ENCODE measurements at places on chromosomes 13 and 19.
A peak's percentile ranks its signal among the peaks of the same experiment; 100 is the strongest.

GRCh38 chr13:91185294-91185863, 162.1 kb upstream of the MIR17HG start:
- no peak overlapping the region for H3K4me3 ChIP-seq
- no peaks in the 10 kb centered on the region for H3K4me1 ChIP-seq
- H3K36me3 ChIP-seq, result no peaks in the 10 kb centered on the region

GRCh38 chr13:112346173-112346898, 29.8 kb upstream of the SPACA7 start:
- H3K36me3 ChIP-seq, result no peaks in the 10 kb centered on the region
- H3K27me3 ChIP-seq, result peaks cover 42% of the 10 kb centered on the region
- no peak overlapping the region for H3K27ac ChIP-seq
- no peak overlapping the region for H3K4me3 ChIP-seq

DNA sequence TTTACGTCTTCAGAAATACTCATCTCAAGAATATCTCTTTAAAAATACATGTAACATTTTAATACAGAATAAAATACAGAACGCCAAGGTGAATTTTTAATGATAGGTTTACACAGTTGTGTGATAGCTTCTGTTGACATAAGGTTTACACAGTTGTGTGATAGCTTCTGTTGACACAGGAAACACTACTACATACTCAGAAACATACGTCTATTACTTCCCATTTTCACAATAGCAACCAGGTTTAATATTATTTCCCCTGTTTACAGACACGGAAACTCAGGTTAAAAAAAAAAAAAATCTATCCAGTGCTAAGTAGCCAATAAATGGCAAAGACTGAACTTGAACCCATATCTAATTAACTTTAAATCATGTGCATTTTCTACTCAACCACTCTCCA, 571.2 kb downstream of the LIG4 start:
- DNase-seq, result no peak
- no peaks in the 10 kb centered on the region for H3K27me3 ChIP-seq
- H3K27ac ChIP-seq, result no peak overlapping the region
- H3K4me1 ChIP-seq, result no peaks in the 10 kb centered on the region
- no peaks in the 10 kb centered on the region for H3K36me3 ChIP-seq

- no peak overlapping the region for H3K27ac ChIP-seq
- no peaks in the 10 kb centered on the region for H3K27me3 ChIP-seq
- no peaks in the 10 kb centered on the region for H3K36me3 ChIP-seq
- no peak overlapping the region for H3K4me3 ChIP-seq
- peak; percentile 23 for DNase-seq
Measured at GRCh38 chr13:35723053-35723461, 246.6 kb upstream of the MAB21L1 start.

DNA sequence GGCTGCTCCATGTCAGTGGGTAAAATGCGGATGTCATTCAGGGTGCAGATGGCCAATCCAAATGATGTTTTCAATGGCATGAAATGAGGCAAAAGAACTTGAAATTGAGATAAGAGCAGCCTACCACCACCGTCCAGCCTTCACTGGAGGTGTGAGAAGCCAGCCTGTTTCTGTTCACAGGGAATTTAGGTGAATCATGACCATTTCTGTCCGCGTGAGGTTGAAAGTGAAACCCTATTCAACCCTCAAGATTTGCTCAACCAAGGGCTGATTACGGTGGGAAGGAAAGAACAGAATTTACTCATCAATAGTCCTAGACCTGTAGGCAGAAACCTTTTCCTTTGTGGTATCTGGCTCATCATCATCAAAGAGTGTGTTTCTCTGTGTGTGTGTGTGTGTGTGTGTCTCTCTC, 370.7 kb downstream of the COG6 start:
- H3K36me3 ChIP-seq, result no peaks in the 10 kb centered on the region
- no peaks in the 10 kb centered on the region for H3K27me3 ChIP-seq
- DNase-seq, result no peak
- H3K4me1 ChIP-seq, result no peaks in the 10 kb centered on the region
- H3K4me3 ChIP-seq, result no peak overlapping the region

GRCh38 chr13:35600137-35600536, 123.6 kb upstream of the MAB21L1 start:
- H3K27ac ChIP-seq, result no peak overlapping the region
- no peak overlapping the region for H3K4me3 ChIP-seq
- DNase-seq, result no peak
- H3K27me3 ChIP-seq, result no peaks in the 10 kb centered on the region

DNA sequence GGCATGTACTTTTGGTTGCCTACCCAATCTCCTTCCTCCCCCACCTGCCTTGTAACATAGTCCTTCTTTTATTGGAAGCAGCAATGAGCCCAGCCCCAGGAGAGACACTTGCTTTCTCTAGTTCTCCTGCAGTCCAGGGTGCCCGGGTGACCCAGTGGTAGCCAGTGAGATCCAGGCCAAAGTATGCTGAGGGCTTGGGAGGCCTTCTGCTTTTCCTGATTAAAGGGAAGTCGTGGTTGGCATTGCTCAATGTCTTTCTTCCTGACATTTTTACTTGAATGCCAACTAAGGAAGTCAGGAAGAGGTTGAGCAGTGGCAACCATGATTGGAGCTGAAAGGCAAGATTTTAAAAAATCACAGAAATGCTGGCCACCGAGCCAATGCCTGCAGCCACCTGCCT, 25.7 kb downstream of the CNMD start:
- no peaks in the 10 kb centered on the region for H3K36me3 ChIP-seq
- no peak overlapping the region for H3K27ac ChIP-seq
- H3K27me3 ChIP-seq, result no peaks in the 10 kb centered on the region
- no peak overlapping the region for H3K4me3 ChIP-seq
- no peak for DNase-seq

GRCh38 chr13:50911081-50911631, 1.6 kb downstream of the RNASEH2B start:
- H3K27ac ChIP-seq, result peak overlapping the region; percentile 94
- H3K4me1 ChIP-seq, result no peaks in the 10 kb centered on the region
- DNase-seq, result no peak
- H3K36me3 ChIP-seq, result no peaks in the 10 kb centered on the region
- H3K27me3 ChIP-seq, result no peaks in the 10 kb centered on the region
- H3K4me3 ChIP-seq, result peak overlapping the region; percentile 87

GRCh38 chr13:66704110-66704509, 526.0 kb downstream of the PCDH9 start:
- no peaks in the 10 kb centered on the region for H3K27me3 ChIP-seq
- no peak for DNase-seq
- H3K36me3 ChIP-seq, result no peaks in the 10 kb centered on the region
- no peaks in the 10 kb centered on the region for H3K4me1 ChIP-seq

DNA sequence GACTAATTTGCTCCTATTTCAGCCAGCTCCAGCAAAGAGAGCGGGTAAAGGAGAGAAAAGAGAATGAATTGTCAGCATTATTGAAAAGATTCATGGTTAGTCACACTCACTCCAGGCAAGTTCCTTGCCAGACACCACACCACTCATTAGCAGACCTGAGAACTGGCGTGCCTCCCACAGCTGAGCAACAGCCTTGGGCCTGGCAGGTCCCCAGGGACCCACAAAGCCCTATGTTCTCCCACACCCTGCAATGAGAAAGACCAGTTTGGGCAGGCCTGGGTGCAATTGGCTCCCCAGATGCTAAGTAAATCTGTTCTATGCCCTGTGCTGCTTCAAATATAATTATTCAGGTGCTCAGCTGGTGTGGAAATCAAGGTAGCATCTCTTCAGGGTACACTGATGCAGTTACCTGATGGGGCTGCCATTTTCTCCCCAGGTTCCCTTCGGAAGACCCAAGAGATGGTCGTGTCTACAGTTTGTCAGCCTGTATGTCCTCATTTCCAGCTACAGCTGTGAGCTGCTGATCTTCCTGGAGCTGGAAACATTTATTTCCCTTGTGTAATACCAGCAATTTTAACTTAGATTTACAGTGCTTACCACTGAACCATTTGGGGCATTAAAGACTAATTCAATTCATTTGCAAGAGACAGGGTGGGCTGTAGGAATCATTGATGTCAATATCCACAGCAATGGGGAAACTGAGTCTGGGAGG, 405.0 kb downstream of the COG6 start:
- no peaks in the 10 kb centered on the region for H3K27me3 ChIP-seq
- DNase-seq, result peak; percentile 49
- no peaks in the 10 kb centered on the region for H3K36me3 ChIP-seq
- H3K4me1 ChIP-seq, result no peaks in the 10 kb centered on the region
- peak overlapping the region; percentile 53 for H3K27ac ChIP-seq

DNA sequence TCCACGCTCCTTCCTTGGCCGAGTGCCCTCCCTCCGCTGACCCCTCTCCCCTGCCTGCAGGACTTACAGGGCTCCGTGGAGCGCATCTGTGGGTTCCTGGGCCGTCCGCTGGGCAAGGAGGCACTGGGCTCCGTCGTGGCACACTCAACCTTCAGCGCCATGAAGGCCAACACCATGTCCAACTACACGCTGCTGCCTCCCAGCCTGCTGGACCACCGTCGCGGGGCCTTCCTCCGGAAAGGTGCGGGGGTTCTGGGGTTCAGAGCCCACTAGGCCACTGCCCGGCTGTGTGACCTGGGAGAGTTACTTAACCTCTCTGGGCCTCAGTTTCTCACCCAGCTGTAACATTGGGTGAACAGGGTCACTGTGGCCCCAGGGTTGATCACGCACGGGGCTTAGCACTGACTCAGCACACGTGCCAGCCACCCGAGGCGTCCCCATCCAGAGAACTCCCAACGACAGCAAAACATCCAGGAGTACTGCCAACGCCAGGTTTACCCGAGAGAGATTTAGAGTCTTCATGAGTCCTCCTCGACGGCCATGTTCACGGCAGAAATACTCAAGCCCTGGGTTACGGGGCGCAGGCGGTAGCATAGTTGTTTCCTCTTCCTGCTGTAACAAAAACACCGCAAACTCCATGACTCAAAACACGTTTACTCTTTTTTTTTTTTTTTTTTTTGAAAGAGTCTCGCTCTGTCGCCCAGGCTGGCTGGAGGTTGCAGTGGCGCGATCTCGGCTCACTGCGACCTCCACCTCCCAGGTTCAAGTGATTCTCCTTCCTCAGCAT, 9.7 kb upstream of the SPACA4 start:
- no peaks in the 10 kb centered on the region for H3K36me3 ChIP-seq
- no peak overlapping the region for H3K27ac ChIP-seq
- no peak overlapping the region for H3K4me3 ChIP-seq
- H3K27me3 ChIP-seq, result peaks cover 12% of the 10 kb centered on the region
- no peak for DNase-seq

DNA sequence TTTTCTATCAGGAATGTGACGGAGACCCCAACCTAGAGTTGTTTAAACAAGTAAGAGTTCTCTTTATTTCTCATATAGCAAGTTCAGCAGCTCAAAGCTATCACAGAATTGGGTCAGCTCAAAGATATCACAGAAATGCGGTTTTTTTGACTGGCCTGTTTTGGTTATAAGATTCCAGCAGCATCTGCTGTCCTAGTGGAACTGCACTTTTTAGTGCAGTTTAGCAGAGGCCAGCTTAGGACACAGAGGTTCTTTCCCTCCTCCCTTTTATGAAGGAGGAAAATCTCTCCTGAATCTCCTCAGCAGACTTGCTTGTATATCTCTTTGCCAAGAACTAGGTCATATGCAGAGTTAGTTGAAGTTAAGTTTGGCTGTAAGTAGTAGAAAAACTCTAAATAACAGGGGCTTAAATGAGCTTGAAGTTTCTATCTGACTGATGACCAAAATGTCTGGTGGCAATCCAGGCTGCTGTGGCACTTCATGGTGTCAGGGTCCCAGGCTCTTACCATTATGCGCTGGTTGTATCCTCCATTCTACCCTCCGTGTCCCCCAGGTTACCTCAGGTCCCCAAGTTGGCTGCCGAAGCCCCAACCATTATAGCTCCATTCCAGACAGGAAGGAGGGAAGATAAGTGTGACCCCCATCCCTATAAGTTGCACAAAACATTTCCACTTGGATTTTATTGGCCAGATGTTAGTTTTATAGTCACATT, 6.6 kb downstream of the PPP2R1A start:
- H3K4me3 ChIP-seq, result no peak overlapping the region
- peaks cover 24% of the 10 kb centered on the region for H3K4me1 ChIP-seq
- H3K36me3 ChIP-seq, result no peaks in the 10 kb centered on the region
- no peak for DNase-seq
- no peak overlapping the region for H3K27ac ChIP-seq
- no peaks in the 10 kb centered on the region for H3K27me3 ChIP-seq

GRCh38 chr13:108669381-108669780, 40.0 kb downstream of the MYO16 start:
- H3K27me3 ChIP-seq, result no peaks in the 10 kb centered on the region
- H3K27ac ChIP-seq, result no peak overlapping the region
- H3K36me3 ChIP-seq, result no peaks in the 10 kb centered on the region
- DNase-seq, result no peak

DNA sequence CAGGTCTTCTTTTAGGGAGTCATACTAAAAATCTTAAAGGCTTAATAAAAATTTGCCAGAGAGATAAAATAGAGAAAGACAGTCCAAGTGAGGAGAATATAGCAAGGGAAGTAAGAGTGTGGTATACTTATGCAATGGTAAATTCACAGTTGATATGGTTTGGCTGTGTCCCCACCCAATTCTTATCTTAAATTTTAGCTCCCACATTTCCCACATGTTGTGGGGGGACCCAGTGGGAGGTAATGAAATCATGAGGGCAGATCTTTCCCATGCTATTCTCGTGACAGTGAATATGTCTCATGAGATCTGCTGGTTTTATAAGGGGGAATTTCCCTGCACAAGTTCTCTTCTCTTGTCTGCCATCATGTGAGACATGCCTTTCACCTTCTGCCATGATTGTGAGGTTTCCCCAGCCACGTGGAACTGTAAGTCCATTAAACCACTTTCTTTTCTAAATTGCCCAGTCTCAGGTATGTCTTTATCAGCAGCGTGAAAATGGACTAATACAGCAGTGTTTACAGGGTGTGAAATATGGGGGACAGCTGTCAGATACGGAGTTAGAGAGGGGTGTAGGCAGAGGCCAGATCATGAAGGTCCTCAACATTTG, 115.4 kb downstream of the UGGT2 start:
- H3K36me3 ChIP-seq, result no peaks in the 10 kb centered on the region
- H3K4me3 ChIP-seq, result no peak overlapping the region
- no peaks in the 10 kb centered on the region for H3K4me1 ChIP-seq
- H3K27me3 ChIP-seq, result no peaks in the 10 kb centered on the region
- H3K27ac ChIP-seq, result no peak overlapping the region
- DNase-seq, result no peak

All from tibial nerve (tissue), 4 donors.